ENCODE measurements at places on chromosomes 2 and 18.

- DNase-seq: no peak
Measured at GRCh38 chr2:75698918-75699317, 11.8 kb downstream of the GCFC2 start.

GRCh38 chr18:23306822-23307221, 146.3 kb upstream of the RIOK3 start:
- DNase-seq: no peak

GRCh38 chr18:9135912-9136314, 668 bp upstream of the ANKRD12 start:
- DNase-seq: no peak

DNA sequence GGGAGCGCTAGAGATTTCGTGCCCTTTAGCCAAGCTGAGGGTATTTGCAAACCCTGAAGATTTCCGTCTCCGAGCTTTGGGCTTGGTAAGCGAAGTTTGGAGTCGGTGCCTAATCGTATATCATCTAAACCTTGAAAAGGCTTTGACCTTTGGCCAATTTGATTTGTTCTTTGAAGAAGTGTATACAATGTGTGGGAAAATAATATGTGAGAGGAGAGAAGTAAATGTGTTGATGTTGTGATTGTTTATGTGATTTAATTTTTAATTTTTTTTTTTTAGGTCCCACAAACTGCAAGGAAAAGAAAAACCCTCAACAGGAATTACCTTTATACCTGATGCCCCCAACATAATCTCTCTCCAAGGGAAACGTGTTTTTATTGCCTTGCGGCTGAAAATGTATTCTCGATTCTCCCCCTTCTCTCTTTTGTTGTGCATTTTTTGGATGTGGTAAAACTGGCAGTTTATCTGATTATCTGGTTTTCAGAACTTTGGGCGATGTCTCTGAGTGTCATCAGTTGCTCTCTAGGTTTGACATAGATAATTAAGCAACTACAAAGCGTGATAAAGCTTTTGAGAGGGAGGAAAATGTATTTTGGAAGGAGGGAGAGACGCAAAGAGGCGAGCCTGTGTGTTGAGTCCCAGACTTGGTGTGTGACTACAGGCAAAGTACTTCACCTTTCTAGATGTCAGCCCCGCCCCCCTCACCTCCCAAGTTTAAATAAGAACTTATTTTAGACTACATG, 912 bp upstream of the FBXO11 start:
- no peak for DNase-seq

DNA sequence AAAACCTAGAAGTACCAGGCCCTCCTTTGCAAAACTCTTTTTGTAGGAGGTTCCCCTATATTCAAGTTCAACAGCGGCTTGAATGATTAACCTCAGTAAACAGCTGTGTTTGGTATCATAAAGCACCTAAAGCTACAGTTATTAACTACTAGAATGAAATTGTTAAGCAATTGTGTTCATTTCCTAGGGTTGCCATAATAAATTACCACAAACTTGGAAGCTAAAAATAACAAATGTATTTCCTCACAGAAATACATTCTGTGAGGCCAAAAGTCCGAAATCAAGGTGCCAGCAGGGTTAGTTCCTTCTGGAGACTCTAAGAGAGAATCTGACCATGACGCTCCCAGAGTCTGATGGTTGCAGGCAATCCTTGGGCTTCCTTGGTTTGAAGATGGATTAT, 202.1 kb upstream of the ACVR2A start:
- no peak for DNase-seq

DNA sequence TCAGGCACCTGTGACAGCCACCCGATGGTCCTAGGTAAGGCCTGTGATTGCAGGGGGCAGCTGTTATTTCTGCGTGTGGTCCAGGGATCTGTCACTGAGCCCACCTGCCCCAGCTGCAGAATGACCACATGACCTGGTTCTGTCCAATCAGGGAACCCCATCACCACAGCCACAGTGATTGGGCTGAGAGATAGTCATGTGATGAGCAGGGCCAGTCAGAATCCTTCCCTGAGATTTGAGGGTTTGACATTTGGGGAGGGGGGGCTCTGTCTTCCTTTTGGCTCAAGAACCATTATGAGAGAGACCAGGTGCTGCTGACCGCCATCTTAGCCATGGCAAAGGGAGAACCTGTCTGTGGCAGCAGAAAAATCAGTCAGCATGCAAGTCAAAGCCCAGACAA, 147.2 kb downstream of the SMAD7 start:
- no peak for DNase-seq

GRCh38 chr2:142769761-142770160, 107.7 kb upstream of the KYNU start:
- DNase-seq: no peak

- no peak for DNase-seq
Measured at GRCh38 chr2:197904446-197904845, 100.1 kb downstream of the PLCL1 start.

DNA sequence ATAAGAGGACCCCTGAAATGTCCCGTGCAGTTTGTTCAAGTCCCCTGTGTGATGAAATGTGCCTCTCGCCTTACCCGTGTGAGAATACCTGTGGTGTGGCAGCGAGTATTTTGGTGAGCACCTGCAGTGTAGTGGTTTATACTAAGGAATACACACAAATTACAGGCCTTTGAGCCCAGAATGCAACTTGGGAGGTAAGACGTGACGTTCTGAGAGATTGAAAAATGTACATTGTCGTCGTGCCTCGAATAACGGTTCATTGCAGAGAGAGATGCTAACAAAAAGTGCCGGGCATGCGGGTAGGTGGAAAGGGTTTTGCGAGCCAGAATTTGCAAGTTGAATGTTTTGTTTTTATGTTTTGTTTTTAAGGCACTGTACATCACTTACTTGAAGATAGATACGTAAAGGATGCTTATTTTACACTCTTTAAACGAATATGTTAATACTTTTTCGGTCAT, 867 bp downstream of the RBBP8 start:
- no peak for DNase-seq

GRCh38 chr2:10831400-10831985, 18.9 kb upstream of the PDIA6 start:
- DNase-seq: no peak

DNA sequence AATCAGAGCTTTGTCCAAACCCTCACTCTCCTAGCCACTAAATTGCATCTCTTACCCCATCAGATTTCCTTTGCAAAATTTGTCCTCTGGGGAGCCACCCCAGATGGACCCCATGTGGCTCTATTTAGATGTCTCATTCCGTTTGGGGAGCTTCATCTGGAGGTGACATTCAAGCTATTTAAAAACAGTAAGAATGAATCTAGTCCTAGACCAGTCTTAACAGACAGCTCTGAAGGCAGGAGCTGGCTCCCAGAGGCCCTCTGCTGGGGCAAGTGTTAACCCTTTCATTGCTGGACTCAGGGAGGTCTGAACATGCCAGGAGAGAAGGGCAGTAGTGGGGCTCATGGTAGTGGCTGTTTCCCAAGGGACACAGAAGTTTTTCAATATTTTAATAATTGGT, 59.2 kb downstream of the RPL37A start:
- no peak for DNase-seq

- DNase-seq: no peak
Measured at GRCh38 chr2:226508683-226509082, 290.9 kb downstream of the IRS1 start.

DNA sequence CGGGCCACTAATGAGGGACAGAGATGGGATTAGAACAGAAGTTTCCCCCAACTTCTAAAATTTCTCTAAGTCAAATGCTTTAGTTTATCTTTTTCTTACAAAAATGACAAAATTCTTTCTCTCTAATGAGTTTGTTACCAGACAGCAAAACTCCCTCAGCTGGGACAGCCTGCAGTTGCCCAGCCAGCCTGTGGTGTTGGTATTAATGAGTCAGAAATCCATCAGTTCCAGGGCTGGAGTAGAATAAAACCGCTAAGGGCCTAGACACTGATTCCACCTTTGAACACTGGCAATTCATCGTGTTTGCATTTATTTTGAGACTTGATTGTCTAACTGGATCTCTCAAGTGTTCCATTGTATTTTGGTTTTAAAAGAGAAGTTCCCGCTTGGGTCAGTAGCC, 38.3 kb upstream of the SMAD2 start:
- DNase-seq: no peak

DNA sequence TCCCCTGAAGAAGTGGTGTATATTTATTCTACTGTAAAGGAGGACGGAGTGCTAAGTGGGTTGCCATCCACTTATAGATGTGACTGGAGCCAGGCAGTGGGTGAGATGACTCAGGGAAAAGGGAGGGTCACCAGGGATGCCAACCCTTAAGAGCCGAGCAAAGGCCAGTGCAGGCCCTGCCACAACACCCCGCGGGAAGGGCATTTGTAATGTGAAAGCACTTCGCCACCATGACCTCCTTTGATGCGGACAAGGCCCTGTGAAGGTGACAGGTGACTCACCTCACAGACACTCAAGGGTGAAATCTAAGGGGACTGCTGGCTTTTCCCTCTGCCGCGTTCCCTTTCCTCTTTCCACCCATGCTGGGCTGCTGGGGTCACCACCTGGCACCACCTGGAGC, 50.2 kb upstream of the MRPL33 start:
- no peak for DNase-seq

DNA sequence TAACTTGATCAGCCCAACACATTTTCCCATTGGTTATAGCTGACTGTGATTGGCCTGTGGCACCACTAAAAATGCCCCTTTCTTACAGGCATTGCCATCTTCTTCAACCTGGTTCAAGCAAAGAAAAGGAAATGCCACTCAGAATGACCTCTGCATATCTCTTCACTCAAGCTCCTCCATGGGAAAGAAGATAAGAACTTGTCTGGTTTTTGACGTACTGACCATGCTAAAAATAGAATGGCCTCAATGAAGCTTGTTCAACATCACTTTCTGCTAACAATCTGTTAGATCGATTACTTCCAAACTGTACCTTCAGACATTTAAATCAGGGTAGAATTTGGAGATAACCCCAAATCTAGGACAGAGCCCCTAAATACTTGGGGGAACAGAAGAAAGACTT, 109.5 kb downstream of the CABYR start:
- no peak for DNase-seq

DNA sequence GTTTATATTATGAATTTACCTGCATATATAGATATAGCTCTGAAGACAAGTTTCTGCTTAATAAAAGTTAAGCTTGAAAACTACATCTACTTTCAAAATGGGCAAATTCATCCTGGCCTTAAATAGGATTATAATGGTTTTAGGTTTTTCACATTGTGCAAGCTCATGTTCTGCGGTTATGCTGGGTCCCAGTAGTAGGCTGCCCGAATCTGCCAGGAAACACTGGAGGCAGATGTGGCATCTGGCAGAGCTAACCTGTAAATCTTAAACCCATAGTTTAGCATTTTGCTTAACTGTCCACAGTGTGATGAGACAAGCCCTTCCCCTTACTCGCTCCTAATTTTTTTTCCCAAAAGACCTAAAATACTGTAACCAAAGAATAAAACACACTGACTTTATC, 234.2 kb downstream of the TCF4 start:
- DNase-seq: no peak

- DNase-seq: no peak
Measured at GRCh38 chr2:103435010-103435409, 673.2 kb downstream of the TMEM182 start.

DNA sequence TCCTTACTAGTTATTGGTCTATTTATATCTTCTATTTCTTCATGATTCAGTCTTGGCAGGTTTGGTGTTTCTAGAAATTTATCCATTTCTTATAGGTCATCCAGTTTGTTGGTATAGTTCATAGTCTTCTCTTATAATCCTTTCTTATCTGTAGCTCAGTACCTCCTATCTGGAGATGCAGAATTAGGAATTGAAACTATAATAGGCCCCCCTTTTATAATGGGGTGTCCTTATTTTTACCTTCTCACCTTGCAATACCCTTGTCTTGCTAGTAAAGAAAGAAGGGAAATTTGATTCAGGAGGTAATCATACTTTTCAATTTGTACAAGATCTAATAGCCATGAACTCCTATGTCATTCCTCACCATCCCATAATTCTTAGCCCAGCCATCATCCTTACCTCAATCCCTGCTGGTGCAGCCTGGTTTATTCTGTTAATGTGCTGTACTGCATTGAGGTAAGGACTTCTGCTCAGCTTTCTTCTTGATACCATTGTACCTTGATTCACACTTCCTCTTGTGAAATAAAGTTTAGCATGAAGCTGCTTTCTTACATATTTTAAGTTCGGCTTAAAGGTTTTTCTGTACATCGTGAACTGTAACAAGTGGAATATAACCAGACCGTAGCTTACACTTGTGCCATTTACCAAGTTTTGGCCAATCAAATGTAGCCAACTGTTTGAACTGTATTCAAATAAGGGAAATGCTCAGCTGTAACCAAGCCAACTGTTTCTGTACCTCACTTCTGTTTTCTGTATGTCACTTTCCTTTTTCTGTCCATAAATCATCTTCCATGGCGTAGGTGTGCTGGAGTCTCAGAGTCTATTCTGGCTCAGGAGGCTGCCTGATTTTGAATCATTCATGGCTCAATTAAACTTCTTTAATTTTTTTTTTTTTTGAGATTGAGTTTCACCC, 40.1 kb upstream of the PTH2R start:
- no peak for DNase-seq

DNA sequence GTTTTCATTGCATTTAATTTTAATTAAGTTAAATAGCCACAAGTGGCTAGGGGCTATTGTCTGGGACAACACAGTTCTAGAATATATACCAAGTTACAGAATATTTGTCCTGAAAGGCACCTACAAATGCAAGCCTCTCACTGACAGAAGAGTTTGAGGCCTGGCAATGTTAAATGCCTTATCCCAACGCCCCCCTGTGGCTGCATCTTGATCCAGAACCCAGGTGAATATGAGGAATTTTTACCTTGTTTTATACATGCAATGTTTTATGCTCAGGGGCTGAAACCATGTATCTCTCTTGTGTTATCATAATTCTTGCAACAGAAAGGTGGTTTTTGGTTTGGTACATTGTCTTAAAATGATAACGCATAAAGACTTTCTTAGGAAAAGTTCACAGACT, 71.8 kb upstream of the SEC11C start:
- DNase-seq: no peak

- no peak for DNase-seq
Measured at GRCh38 chr18:54515149-54515548, 75.9 kb upstream of the DYNAP start.

- DNase-seq: peak; percentile 9
Measured at GRCh38 chr2:234951664-234952269, at the start of gene SH3BP4. TSS of gene SH3BP4 (plus strand) at chr2:234952017. CDS start at chr2:235035003, 82,986 bp downstream.

GRCh38 chr2:16182841-16183240, 242.5 kb downstream of the MYCN start:
- DNase-seq: no peak
